Lower leg skin (tissue), 4 donors: ENCODE measurements at places on chromosomes 6 and 20. TPM values are rescaled to one million over a fixed set of nuclear protein-coding genes. Genes with fewer than 3 reads are reported as not detected.

CRISP2 gene
- 0.81 TPM for total RNA-seq

- DNase-seq = no peak
These were observed 199.4 kb upstream of the ZNF217 start for GRCh38 chr20:53792946-53793536.

GRCh38 chr20:11952639-11953038, 34.9 kb downstream of the BTBD3 start:
- no peak for DNase-seq

ZSCAN23 gene
- not detected for total RNA-seq

IL17A gene
- total RNA-seq = not detected
